ENCODE measurements at places on chromosomes 6 and 20. TPM values are rescaled to one million over a fixed set of nuclear protein-coding genes. Genes with fewer than 3 reads are reported as not detected.

The ELOVL2 gene
- total RNA-seq = 0.16 TPM

The TTLL9 gene
- not detected for total RNA-seq

The SNTA1 gene
- 42.7 TPM for total RNA-seq

The ECT2L gene
- not detected for total RNA-seq

DNA sequence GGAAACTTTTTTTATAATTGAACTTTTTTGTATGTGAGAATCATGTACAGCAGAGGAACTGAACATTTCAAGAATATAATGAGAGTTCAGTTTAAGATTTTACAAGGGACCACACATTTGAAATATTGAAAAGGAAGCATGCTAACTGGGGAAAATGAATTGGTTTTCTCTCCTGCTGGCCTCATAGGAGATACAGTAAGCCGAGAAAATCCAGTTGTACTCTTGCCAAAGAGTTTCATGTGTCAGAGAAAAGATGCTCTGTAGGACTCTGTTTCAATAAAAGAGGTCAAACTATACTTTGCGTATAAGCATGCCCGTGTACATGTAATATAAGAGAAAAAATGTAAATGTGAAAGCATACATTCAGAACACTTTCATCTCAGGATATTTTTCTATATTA, 393.5 kb upstream of the NRSN1 start:
- no peak overlapping the region for H3K4me3 ChIP-seq
- H3K27me3 ChIP-seq = no peaks in the 10 kb centered on the region
- no peak for DNase-seq
- no peak overlapping the region for H3K27ac ChIP-seq
- H3K4me1 ChIP-seq = peaks cover 8% of the 10 kb centered on the region
- H3K36me3 ChIP-seq = no peaks in the 10 kb centered on the region

DNA sequence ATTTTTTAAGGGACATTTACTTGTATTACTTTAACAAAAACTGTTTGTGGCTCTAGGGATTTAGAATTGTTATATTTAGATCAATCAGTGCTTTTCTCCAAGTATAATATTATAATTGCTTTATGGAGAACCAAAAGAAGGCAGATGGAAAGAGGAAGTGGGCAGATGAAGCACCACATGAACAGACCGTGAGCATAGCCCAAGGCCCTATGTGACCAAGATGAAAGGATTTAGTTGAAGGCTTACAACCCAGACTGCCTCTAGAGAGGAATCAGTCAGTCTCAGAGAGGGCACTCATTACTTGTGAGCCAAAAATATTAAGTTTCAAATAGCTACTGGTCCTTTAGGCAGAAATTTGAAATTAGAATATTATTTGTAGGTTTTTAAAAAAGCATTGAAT, 102.3 kb upstream of the IMPG1 start:
- no peaks in the 10 kb centered on the region for H3K36me3 ChIP-seq
- no peaks in the 10 kb centered on the region for H3K27me3 ChIP-seq
- H3K4me1 ChIP-seq = no peaks in the 10 kb centered on the region

GRCh38 chr20:63754008-63754407, 14.4 kb downstream of the SLC2A4RG start:
- no peak for DNase-seq
- no peaks in the 10 kb centered on the region for H3K27me3 ChIP-seq
- no peak overlapping the region for H3K4me3 ChIP-seq
- H3K27ac ChIP-seq = no peak overlapping the region
- H3K4me1 ChIP-seq = no peaks in the 10 kb centered on the region
- H3K36me3 ChIP-seq = no peaks in the 10 kb centered on the region

DNA sequence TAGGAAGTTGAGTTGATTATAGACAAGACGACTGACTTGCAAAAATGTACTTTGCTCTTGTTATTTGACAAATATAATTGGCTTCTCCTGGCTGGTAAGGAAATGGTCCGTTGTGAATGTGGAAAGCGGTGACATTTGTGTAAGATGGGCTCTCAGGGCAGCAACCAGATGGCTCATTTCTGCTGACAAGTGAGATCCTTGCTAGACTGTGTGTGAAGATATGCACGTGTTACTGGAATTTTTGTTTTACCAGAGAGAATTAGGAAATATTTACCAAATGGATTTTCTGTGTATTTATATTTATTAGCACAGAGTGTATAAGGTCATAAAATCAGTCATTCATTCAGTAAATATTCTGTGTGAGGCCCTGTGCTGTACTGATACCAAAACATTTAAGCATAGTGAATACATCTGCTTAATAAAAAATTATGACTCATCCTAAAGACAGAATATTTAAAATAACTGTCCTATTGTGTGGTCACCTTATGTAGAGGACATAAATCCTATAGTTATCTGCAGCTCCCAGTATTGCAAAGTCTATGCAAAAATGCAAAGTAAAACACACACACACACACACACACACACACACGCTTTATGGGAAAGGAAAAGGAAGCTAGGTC, 109.9 kb upstream of the ASF1A start:
- H3K4me1 ChIP-seq = peaks cover 22% of the 10 kb centered on the region
- H3K27me3 ChIP-seq = no peaks in the 10 kb centered on the region
- DNase-seq = no peak
- H3K27ac ChIP-seq = peak overlapping the region; percentile 48

DNA sequence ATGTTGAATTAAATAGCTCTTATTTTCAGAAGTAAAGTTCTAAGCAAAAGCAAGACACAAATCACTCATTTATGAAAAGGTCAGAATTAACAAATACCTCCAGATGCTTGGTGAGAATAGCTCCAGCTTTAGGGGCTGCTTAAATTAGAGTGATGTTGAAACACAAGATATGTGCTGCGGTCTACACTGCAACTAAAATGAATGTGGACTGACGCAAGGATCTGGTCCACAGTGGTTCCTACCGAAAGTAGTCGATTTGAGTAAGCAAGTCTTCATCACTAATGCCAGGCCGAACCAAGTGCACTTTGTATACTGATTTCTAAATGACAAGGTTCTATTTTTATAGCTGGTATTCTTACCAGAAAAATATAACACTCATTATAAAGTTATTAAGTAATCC, 96.3 kb downstream of the PRDM1 start:
- H3K27me3 ChIP-seq = no peaks in the 10 kb centered on the region
- no peak overlapping the region for H3K27ac ChIP-seq
- peaks cover 11% of the 10 kb centered on the region for H3K36me3 ChIP-seq
- H3K4me3 ChIP-seq = no peak overlapping the region
- H3K4me1 ChIP-seq = no peaks in the 10 kb centered on the region

DNA sequence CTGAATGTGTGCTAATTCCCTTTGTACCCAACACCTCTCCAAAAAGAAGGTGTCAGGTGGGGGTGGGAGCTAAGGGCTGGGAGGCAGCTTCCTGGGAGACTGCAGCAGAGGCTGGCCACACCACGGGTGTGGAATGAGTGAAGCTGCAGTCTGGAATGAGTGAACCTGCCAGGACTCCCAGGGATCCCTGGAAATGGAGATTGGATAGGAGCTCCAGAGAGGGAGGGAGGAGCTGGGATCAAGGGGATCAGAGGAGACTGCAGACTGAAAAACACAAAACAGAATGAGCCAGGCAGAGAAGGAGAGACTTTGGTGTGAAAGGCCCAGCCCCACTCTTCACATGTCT, 387.0 kb upstream of the SULF2 start:
- no peaks in the 10 kb centered on the region for H3K27me3 ChIP-seq
- no peak for DNase-seq
- H3K27ac ChIP-seq = no peak overlapping the region
- no peaks in the 10 kb centered on the region for H3K4me1 ChIP-seq

DNA sequence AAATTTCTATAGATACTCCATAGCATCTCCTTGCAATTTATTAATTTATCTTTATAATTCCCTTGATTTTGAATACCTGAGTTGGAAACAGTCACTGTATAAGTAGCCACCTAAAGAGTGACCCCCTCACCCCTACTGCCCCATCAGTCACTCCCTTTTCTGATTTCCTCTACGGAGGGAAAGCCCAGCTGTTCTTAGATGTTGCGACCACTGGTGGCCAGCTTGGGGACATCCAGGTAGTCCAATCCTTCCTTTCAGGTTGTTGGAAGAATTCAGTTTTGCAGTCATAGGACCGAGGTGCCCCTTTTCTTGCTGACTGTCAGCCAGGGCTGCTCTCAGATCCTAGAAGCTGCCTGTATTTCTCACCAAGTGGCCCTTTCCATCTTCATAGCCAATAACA, 87.8 kb downstream of the BMP6 start:
- H3K36me3 ChIP-seq = no peaks in the 10 kb centered on the region
- no peaks in the 10 kb centered on the region for H3K27me3 ChIP-seq
- no peak for DNase-seq
- H3K4me1 ChIP-seq = no peaks in the 10 kb centered on the region
- no peak overlapping the region for H3K27ac ChIP-seq

- no peak overlapping the region for H3K27ac ChIP-seq
- DNase-seq = no peak
- no peaks in the 10 kb centered on the region for H3K27me3 ChIP-seq
- H3K36me3 ChIP-seq = no peaks in the 10 kb centered on the region
- H3K4me3 ChIP-seq = no peak overlapping the region
Measured at GRCh38 chr6:38658418-38659167, 18.9 kb upstream of the BTBD9 start.

GRCh38 chr6:46296586-46296985, 125.8 kb upstream of the ENPP5 start:
- no peak overlapping the region for H3K4me3 ChIP-seq
- H3K27ac ChIP-seq = no peak overlapping the region
- DNase-seq = no peak
- H3K36me3 ChIP-seq = no peaks in the 10 kb centered on the region
- no peaks in the 10 kb centered on the region for H3K4me1 ChIP-seq
- no peaks in the 10 kb centered on the region for H3K27me3 ChIP-seq

GRCh38 chr6:152218887-152219286, 411.4 kb downstream of the ESR1 start:
- no peaks in the 10 kb centered on the region for H3K4me1 ChIP-seq
- no peak overlapping the region for H3K27ac ChIP-seq
- no peaks in the 10 kb centered on the region for H3K27me3 ChIP-seq
- no peak for DNase-seq
- no peak overlapping the region for H3K4me3 ChIP-seq

DNA sequence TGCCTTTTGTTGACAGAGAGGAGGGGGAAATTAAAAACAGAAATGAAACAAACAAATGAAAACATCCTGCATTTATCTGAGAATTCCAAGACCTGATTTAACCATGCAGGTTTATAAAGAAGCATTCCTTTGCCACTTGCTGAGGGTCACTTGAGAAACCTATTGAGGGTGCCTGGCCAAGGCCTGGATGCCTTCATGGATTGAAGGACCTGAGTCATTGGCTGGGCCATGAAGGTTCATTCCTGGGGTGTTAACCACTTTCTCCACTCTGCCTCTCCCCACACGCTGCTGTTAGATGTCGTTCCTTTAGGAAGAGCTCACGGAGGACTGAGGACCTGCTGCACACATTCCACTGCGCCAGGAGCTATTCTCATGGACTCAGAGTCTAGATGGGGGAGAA, 49.7 kb downstream of the DAAM2 start:
- H3K27ac ChIP-seq = no peak overlapping the region
- H3K36me3 ChIP-seq = no peaks in the 10 kb centered on the region
- no peak overlapping the region for H3K4me3 ChIP-seq
- peak; percentile 30 for DNase-seq
- H3K27me3 ChIP-seq = no peaks in the 10 kb centered on the region

GRCh38 chr6:7053125-7053774, 54.5 kb upstream of the RREB1 start:
- no peaks in the 10 kb centered on the region for H3K36me3 ChIP-seq
- peak overlapping the region; percentile 75 for H3K27ac ChIP-seq
- H3K27me3 ChIP-seq = no peaks in the 10 kb centered on the region
- H3K4me3 ChIP-seq = no peak overlapping the region

GRCh38 chr6:10521104-10521808, at the start of gene GCNT2:
GCNT2 (plus strand) TSS chr6:10521351; CDS start chr6:10528912, 7,561 bp downstream.
- H3K36me3 ChIP-seq = no peaks in the 10 kb centered on the region
- peak within 1 kb of the TSS; percentile 60 for H3K27ac ChIP-seq
- peak within 1 kb of the TSS; percentile 6 for H3K4me3 ChIP-seq
- no peaks in the 10 kb centered on the region for H3K27me3 ChIP-seq
- no peak for DNase-seq

GRCh38 chr6:154319231-154319858, 37.3 kb downstream of the IPCEF1 start:
- H3K36me3 ChIP-seq = no peaks in the 10 kb centered on the region
- H3K27me3 ChIP-seq = no peaks in the 10 kb centered on the region
- H3K4me3 ChIP-seq = no peak overlapping the region

- H3K4me3 ChIP-seq = no peak overlapping the region
- H3K27ac ChIP-seq = no peak overlapping the region
- DNase-seq = no peak
- no peaks in the 10 kb centered on the region for H3K27me3 ChIP-seq
- no peaks in the 10 kb centered on the region for H3K4me1 ChIP-seq
Measured at GRCh38 chr6:47000842-47001241, 41.3 kb downstream of the ADGRF1 start.

GRCh38 chr6:146909886-146910285, 294.3 kb upstream of the STXBP5 start:
- H3K4me1 ChIP-seq = peaks cover 26% of the 10 kb centered on the region
- no peak overlapping the region for H3K4me3 ChIP-seq
- no peaks in the 10 kb centered on the region for H3K36me3 ChIP-seq
- DNase-seq = no peak
- no peaks in the 10 kb centered on the region for H3K27me3 ChIP-seq
